Heart right ventricle (tissue), 16 donors: ENCODE measurements at places on chromosomes 11 and 22. TPM values are rescaled to one million over a fixed set of nuclear protein-coding genes. Genes with fewer than 3 reads are reported as not detected.

- no peak for DNase-seq
- no peak overlapping the region for H3K27ac ChIP-seq
Observed at GRCh38 chr11:23318670-23319069, 458.4 kb upstream of the CCDC179 start.

- H3K4me1 ChIP-seq, result peaks cover 99% of the 10 kb centered on the region
- H3K27ac ChIP-seq, result peak overlapping the region; percentile 60
- peak; percentile 46 for DNase-seq
- peak overlapping the region; percentile 43 for H3K4me3 ChIP-seq
Observed at GRCh38 chr22:50298937-50299784, 8.3 kb downstream of the PLXNB2 start.

- H3K27ac ChIP-seq, result no peak overlapping the region
- no peaks in the 10 kb centered on the region for H3K36me3 ChIP-seq
- H3K4me1 ChIP-seq, result peaks cover 21% of the 10 kb centered on the region
- no peaks in the 10 kb centered on the region for H3K27me3 ChIP-seq
- no peak overlapping the region for H3K4me3 ChIP-seq
Observed at GRCh38 chr11:19810852-19811251, 98.2 kb downstream of the NAV2 start.

PATE2 gene
- not detected for total RNA-seq

- H3K27me3 ChIP-seq, result no peaks in the 10 kb centered on the region
- H3K4me3 ChIP-seq, result no peak overlapping the region
- no peak overlapping the region for H3K27ac ChIP-seq
- H3K4me1 ChIP-seq, result peaks cover 12% of the 10 kb centered on the region
- peaks cover 92% of the 10 kb centered on the region for H3K36me3 ChIP-seq
- no peak for DNase-seq
Observed at GRCh38 chr11:74235121-74235520, 64.0 kb downstream of the PPME1 start.

DNA sequence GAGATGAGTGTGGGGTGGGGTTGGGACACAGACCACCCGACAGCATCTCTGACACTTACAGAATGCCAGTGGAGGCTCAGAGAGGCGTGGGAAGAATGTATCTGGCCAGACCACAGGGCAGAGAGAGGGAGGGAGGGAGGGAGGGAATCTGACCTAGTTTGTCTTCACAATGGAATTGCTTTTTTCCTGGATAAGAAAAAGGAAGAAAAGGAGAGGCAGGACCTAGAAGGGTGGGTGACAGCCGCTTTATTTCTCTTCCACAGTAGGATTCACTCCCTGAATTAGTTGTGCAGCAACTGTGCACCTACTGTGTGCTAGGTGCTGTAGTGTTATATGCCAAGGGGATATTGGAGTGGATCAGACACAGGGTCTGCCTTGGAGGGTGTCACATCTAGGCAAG is 3.7 kb downstream of the KCNK4 start:
- H3K27me3 ChIP-seq, result peaks cover 100% of the 10 kb centered on the region
- no peak for DNase-seq
- H3K27ac ChIP-seq, result no peak overlapping the region
- H3K36me3 ChIP-seq, result no peaks in the 10 kb centered on the region
- no peak overlapping the region for H3K4me3 ChIP-seq

INPPL1 gene
- 118 TPM for total RNA-seq

CHST1 gene
- 1.2 TPM for total RNA-seq

EMID1 gene
- 0.41 TPM for total RNA-seq

DNA sequence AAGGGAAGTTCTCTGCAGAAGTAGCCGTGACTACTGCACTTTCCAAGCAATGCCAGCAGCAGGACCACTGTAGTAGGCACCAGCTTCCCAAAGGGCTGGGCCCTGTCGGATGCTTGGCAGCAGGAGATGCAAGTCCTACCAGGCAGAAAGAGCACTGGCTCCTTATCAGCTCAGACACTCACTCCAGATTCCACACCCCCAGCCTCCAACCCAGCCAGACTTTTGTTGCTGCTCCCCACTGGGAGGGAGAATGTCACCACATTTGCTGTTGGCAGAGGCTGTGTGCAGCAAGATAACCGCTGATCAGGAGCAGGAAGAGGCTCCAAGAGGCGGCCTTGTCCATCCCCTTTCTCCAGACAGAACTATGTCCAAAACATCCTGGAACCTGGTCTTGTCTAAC is 118.7 kb downstream of the C11orf58 start:
- peaks cover 12% of the 10 kb centered on the region for H3K36me3 ChIP-seq
- peaks cover 69% of the 10 kb centered on the region for H3K4me1 ChIP-seq
- peak; percentile 72 for DNase-seq
- H3K27me3 ChIP-seq, result no peaks in the 10 kb centered on the region
- H3K4me3 ChIP-seq, result no peak overlapping the region

DNA sequence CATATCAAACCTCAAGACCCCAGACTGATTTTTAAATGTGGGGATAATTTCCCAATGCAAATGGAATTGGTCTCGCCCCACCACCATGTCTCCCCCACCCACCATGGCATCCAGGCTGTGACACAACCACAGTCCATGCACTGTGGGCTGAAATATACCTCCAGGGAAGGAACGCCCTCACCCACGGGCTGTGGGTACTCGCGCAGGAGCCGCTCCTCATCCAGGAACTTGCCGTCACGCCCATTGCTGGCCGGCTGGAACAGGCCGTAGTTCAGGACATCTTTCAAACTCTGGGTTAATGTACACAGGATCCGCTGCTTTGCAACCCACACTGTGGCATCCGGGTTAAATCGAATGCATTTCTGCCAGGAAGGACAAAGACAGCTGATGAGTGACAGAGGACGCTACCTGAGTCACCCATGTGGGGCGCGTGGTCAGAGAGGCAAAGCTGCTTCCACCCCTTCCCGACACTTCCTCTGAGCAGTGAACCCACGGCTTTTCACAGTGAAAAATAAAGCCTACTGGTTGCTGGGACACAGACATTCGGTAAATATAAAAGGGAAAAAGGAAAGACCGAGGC is 133.6 kb downstream of the SHANK2 start:
- no peaks in the 10 kb centered on the region for H3K36me3 ChIP-seq
- DNase-seq, result no peak
- H3K27ac ChIP-seq, result no peak overlapping the region
- no peak overlapping the region for H3K4me3 ChIP-seq
- H3K4me1 ChIP-seq, result no peaks in the 10 kb centered on the region
